Cerebellar nuclear complex (tissue), 1 donor: ENCODE measurements at places on chromosomes 1 and 21.

- DNase-seq: no peak
These were observed 145.4 kb upstream of the HP1BP3 start for GRCh38 chr1:20932437-20932977.

GRCh38 chr1:48785869-48786268 lies 9.2 kb upstream of the BEND5 start:
- DNase-seq: no peak

- no peak for DNase-seq
These were observed 164.6 kb downstream of the PLPP3 start for GRCh38 chr1:56414728-56415224.

- no peak for DNase-seq
These were observed 669.4 kb downstream of the SMYD3 start for GRCh38 chr1:245837718-245838117.

DNA sequence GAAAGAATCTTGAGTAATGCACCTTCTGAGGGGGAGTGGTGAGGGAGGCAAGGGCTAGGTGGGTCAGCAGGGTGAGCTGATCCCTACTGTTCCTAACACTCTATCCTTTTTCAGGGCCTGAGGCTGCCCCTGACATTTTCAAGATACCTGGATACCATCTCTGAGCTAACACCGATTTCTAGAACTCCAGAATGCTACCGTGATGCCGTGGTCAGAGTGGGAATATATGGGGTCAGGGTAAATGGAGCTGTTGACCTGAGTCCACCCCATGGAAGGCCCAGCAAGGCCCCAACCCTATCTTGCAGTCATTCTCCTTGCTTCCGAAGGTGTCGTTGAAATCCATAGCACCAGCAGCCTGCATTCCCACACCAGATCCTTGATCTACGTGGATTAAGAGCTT lies 18.0 kb upstream of the PTPRF start:
- DNase-seq: no peak

DNA sequence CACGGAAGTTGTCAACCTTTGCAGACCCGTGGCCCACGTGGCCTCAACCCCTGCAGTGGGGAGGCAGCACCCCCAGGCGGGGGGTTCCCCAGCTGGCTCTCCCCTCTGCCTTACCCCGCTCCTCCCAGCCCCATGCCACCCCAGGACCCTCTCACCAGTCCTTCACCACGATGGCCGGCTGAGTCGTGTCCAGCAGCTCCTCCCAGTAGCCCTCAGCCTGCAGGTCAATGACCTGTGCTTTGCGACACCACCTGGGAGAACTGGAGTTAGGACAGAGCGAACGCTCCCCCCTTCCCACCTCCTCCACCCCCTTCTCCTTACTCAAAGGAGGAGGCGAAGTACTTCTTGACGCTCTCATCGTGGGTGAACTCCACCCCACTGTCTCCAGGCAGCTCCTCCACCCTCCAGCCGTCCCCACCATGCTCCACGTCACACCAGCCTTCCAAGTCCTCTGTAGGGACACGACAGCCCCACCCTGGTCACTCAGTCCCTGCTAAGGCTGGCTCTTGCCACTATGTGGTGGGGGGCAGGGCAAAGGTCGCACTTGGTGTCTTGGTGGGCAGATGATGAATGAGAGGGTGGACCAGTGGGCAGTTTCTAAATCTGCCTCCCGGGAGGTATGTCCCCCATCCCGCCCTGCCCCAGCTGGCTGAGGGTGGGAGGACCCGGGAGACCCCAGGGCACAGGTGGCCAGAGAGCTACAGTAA lies 4.5 kb downstream of the FBXO2 start:
- DNase-seq: no peak
